Panc1 (cell line): ENCODE measurements at places on chromosomes 7 and 10. TPM values are rescaled to one million over a fixed set of nuclear protein-coding genes. Genes with fewer than 3 reads are reported as not detected.

DNA sequence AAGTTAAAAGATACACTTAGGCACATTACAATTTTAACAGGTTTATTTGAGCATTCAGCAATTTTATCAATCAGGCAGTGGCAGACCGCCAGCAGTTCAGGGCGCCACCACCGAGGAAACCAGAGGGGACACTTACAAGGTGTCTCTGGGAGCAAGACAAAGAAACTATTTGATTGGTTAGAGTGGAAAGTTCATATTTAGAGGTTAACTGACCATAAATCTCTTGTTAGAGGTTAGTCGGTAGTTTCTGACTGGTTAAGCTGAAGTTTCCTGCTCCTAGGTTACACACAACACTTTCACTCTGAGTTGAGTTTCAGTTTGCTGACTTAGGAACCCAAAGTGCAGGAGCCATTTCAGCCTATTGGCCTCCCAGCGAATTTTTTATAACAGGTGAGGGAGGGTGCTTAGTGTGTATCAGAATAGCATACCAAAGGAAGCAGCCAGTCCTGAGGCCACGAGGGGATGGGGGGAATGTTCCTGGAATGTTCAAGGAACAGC lies 10.8 kb upstream of the PVRIG start:
- no peak overlapping the region for H3K4me3 ChIP-seq
- no peak for DNase-seq
- H3K27me3 ChIP-seq = no peaks in the 10 kb centered on the region; the same call in none of the 2 replicates

DNA sequence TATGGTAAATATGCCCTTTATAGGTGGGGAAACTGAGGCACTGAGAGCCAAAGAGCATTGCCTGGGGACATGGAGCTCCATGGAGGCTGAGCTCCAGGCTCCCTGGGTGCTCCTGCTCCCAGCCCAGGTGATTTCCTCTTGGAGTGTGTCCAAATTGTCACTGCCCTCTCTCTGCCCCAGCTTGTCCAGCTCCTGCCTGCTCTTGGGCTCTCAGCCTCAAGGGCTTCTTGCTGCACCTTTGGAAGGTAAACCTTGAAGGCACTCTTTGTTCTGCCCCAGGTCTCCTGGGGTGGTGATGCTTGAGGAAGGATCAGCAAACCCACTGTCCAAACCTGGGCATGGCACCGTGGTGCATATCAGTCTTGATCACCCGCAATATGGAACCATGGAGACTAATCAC lies 166.1 kb downstream of the RPS24 start:
- H3K27me3 ChIP-seq = peaks cover 2% of the 10 kb centered on the region; the same call in 1 of the 2 replicates
- no peak for DNase-seq
- H3K4me3 ChIP-seq = no peak overlapping the region
- H3K27ac ChIP-seq = no peak overlapping the region
- no peaks in the 10 kb centered on the region for H3K36me3 ChIP-seq
- H3K4me1 ChIP-seq = no peaks in the 10 kb centered on the region

GRCh38 chr10:21587391-21587790 lies 53.4 kb downstream of the MLLT10 start:
- no peaks in the 10 kb centered on the region for H3K4me1 ChIP-seq
- no peaks in the 10 kb centered on the region for H3K27me3 ChIP-seq
- no peak overlapping the region for H3K27ac ChIP-seq
- DNase-seq = no peak
- no peaks in the 10 kb centered on the region; the same call in 1 of the 2 replicates for H3K36me3 ChIP-seq

DNA sequence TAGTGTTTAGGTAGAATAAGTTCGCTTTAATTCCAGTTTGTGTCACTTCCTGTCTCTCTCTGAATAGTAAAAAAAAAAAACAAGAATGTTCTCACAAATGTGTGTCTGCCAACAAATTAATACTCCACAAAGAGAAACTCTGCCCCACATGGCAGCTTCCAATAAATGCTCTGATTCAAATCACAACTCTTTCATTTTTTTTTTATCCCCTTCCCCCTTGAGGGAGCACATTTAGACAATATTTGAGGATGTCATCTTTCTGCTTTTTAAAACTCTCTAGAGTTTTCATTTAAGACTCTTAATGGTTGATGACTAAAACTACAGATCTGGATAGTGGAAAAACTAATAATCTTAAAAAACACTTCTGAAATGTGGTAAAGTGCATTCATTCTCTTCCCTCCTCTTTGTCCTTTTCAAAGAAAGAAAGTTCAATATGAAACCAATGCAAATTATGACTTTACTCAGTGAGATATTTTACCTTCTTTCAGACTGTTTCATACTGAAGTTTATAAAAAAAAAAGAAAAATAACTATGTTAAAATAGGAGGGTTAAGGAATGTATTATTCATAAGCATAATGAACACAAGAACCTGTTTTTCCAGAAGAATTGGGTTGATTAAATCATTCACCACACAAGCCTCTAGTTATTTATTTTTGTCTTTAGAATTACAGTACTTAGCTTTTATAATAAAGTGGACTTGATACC lies 42.3 kb downstream of the ARID5B start:
- peaks cover 58% of the 10 kb centered on the region for H3K4me1 ChIP-seq
- H3K4me3 ChIP-seq = no peak overlapping the region
- no peaks in the 10 kb centered on the region for H3K27me3 ChIP-seq
- H3K36me3 ChIP-seq = no peaks in the 10 kb centered on the region; the same call in 1 of the 2 replicates

GRCh38 chr7:37201003-37201875 lies 247.4 kb downstream of the ELMO1 start:
- no peak for DNase-seq
- H3K4me1 ChIP-seq = peaks cover 19% of the 10 kb centered on the region
- H3K27ac ChIP-seq = peak overlapping the region; percentile 36
- H3K36me3 ChIP-seq = no peaks in the 10 kb centered on the region

GRCh38 chr10:89278034-89278535 lies 23.8 kb upstream of the IFIT2 start:
- H3K4me3 ChIP-seq = no peak overlapping the region
- no peaks in the 10 kb centered on the region for H3K27me3 ChIP-seq
- peaks cover 36% of the 10 kb centered on the region for H3K4me1 ChIP-seq
- H3K27ac ChIP-seq = peak overlapping the region; percentile 98

UPK3B gene
- 9.8 TPM for total RNA-seq

SEMA3D gene
- total RNA-seq = 11.5 TPM

HIBADH gene
- 31.2 TPM for total RNA-seq

THSD7A gene
- 38.6 TPM for total RNA-seq
